ENCODE measurements at places on chromosomes 16 and 17. TPM values are rescaled to one million over a fixed set of nuclear protein-coding genes. Genes with fewer than 3 reads are reported as not detected.

DNA sequence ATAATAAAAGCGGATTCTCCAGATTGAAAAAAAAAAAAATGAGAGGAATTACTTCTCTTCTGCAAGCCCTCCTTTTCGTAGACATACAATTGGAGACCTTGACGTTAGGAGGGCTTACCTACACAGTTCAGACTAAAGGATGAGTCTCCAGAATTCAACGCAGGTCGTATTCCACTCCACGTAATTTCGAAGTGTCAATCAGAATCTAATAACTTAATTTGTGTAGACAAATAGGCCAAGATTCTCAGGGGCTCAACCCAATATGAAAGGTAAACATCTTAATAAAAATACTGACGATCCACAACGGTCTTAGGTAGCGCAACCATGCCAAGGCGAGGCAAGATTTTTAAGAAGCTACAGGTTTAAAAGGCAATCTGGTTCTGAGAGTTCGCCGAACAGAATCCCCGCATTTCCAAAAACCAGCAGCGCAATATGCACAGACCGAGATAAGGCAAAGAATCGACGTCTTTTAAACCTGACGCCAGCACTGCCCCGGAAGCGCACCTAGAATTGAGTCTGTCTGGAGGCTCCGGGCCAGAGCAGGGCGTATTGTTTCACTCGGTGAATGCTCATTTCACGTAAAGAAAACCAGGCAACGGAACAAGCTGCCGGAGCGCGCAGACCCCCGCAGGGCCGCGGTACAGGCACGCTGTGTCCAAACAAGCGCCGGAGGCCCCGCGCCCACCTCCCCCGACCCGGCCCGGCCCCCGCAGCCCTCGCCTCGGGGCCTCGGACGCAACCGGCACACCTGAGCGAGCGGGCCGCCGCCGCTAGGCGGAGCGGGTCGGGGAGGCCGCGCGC lies 623 bp downstream of the MBTPS1 start:
- no peak for DNase-seq

- no peak for DNase-seq
These were observed 31.6 kb downstream of the ADGRG5 start for GRCh38 chr16:57574086-57574485.

DNA sequence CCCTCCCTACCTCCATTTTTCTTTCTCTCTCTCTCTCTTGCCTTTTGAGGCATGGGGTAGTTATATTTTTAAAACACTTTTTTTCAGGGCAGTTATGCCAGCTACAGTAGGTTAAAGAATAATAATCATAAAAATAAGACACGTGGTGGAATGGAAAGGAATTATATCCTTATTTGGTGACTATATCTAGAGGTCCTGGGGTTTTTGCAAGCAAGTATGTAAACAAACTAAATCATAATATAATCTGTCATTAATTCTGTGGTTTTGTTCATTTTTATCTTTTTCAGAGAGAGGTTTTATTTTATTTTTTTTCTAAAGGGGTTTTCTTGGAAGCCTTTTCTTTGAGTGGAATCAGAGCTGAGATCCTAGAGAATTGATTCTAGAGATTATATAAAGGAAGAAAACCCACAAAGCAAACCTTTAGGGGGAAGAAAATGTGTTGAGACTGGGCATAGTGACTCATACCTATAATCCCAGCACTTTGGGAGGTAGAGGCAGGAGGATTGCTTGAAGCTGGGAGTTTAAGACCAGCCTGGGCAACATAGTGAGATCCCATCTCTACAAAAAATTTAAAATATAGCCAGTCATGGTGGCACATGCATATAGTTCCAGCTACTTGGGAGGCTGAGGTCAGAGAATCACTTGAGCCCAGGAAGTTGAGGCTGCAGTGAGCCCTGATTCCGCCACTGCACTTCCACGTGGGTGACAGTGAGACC lies 53.2 kb downstream of the NQO1 start:
- no peak for DNase-seq

The SLC5A10 gene
- 0.09 TPM for polyA plus RNA-seq

All from small intestine (tissue), 16 donors.